ENCODE measurements at places on chromosomes 12 and 14. TPM values are rescaled to one million over a fixed set of nuclear protein-coding genes. Genes with fewer than 3 reads are reported as not detected.

GRCh38 chr12:22684140-22685118 is 59.5 kb downstream of the ETNK1 start:
- no peak overlapping the region for H3K27ac ChIP-seq
- no peaks in the 10 kb centered on the region for H3K27me3 ChIP-seq
- no peak overlapping the region for H3K4me3 ChIP-seq
- H3K36me3 ChIP-seq: no peaks in the 10 kb centered on the region

DNA sequence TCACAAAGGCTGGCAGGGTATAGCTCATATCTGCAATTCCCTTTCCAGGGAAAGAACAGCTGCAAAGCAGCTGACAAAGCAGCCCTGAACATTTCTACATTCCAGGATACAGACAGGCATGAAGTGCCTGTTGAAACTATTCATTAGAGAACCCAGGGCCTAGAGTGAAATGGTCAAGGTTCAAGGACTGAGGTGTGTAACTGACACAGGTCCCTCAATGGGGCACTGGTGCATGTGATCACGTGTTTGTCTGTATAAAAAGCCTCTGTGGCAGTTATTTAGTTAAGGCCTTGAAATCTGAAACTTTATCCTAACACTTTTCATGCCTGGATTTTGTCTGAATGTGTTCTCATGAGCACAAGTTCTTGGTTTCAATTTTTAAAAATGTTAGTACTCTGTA is 47.1 kb downstream of the GIT2 start:
- no peaks in the 10 kb centered on the region for H3K27me3 ChIP-seq
- no peaks in the 10 kb centered on the region for H3K36me3 ChIP-seq
- H3K27ac ChIP-seq: peak overlapping the region; percentile 83
- no peak overlapping the region for H3K4me3 ChIP-seq

- H3K36me3 ChIP-seq: no peaks in the 10 kb centered on the region
- H3K27ac ChIP-seq: no peak overlapping the region
- no peaks in the 10 kb centered on the region for H3K27me3 ChIP-seq
Measured at GRCh38 chr14:70622111-70622712, 19.5 kb upstream of the TTC9 start.

DNA sequence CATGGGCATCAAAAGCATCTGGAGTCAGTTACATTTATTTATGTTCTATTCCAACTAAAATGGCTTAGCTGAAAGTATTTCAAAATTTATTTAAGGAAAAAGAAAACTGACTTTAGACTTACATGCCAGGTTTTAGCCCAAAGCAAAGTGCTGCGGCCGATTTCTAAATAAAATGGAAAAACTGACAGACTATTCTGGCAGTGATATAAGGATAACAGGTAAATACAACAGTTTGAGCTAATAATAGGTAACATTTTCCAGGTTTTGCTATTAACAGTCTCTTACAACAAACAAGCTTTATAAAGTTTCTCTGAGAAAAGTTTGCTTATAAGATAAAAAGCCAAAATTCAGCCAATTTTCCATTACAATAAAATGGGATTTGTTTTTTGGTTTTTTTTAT is 937.2 kb upstream of the FLRT2 start:
- no peak for DNase-seq
- no peak overlapping the region for H3K4me3 ChIP-seq
- no peak overlapping the region for H3K27ac ChIP-seq
- H3K4me1 ChIP-seq: no peaks in the 10 kb centered on the region
- no peaks in the 10 kb centered on the region for H3K36me3 ChIP-seq
- H3K27me3 ChIP-seq: no peaks in the 10 kb centered on the region

Gene INF2
- total RNA-seq: 25.5 TPM

Data from heart right ventricle (tissue), 16 donors.